ENCODE measurements at places on chromosomes 4 and X.

GRCh38 chr4:54228961-54229501, at the start of gene PDGFRA:
Gene PDGFRA (plus strand): TSS chr4:54229293. CDS start chr4:54258769, 29,476 bp downstream.
- DNase-seq = peak; percentile 9

GRCh38 chr4:88041626-88042025, 34.2 kb downstream of the PKD2 start:
- DNase-seq = no peak

- peak; percentile 68 for DNase-seq
These were observed 163.3 kb upstream of the PRDX4 start for GRCh38 chrX:23503835-23504539.

DNA sequence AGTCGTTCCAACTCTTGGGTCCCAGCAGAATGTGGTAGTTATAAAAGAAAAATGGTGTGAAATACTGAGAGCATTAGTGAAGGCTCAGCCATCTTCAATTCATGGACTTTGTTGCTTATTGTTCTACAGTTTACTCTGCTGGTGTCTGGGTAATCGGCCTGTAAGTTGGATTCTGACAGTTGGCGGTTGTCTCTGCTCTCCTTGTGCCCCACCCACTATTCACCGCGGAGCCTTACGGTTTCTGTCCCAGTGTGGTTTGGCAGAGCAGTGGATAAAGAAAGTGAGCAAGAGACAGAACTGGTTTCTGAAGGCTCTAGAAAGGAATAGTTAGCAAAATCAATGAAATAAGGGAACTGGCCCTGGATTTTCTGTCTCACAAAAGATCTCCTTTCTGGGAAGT, 9.1 kb downstream of the LONRF3 start:
- no peak for DNase-seq

- DNase-seq = peak; percentile 59
These were observed 21.0 kb downstream of the S100G start for GRCh38 chrX:16671005-16671404.

DNA sequence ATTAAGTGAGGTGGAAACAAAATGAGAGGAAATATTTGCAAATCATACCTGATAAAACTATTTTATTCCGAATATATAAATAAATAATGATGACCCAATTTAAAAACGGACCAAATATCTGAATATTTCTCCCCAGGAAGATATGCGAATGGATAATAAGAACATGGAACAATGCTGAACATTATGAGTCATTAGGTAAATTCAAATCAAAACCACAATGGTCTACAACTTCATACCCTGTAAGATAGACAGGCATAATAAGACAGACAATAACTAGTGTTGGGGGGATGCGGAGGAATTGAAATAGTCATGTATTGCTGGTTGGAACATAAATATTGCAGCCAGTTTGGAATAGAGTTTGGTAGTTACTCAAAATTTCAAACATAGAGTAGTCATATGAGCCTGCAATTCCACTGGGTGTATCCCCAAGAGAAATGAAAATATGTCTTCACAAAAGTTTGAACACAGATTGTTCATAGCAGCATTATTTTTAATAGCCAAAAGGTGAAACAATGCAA, 47.6 kb upstream of the DRP2 start:
- no peak for DNase-seq
